ENCODE measurements at places on chromosomes 2 and 18.

DNA sequence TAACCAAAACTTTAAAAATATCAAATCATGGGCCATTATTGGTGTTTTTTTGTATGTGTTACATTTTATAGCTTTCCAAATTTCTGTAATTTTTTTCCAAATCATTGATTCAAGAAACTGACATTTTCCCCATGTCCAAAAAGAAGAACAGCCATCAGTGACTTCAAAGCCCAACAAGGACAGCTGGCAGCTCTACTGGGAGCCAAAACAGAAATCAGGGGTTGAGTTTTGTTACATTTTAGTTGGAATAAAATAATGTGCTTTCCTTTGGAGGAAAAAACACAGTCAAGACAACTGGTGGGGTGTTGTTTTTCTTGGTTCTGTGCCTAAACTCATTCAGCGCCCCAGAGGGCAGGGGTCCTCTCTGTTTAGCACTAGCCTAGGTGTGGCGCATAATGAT is 23.8 kb downstream of the AKAIN1 start:
- DNase-seq, result no peak

DNA sequence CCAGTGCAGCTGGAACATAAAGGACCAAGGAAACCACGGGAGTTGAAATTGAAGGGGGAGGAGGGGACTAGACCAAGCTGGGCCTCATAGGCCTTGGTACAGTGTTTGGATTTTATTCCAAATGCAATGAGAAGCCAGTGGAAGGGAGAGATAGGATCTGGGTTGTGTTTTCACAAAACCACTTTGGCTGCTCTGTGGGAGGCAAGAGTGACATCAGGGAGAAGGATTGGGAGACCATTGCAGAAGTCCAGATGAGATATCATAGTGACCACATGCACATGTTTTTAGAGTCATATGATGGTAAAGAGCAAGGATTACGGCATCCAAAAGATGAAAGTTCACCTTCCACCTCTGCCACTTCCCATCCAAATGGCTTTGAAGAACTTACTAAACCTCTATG is 210.2 kb downstream of the PAX3 start:
- no peak for DNase-seq

DNA sequence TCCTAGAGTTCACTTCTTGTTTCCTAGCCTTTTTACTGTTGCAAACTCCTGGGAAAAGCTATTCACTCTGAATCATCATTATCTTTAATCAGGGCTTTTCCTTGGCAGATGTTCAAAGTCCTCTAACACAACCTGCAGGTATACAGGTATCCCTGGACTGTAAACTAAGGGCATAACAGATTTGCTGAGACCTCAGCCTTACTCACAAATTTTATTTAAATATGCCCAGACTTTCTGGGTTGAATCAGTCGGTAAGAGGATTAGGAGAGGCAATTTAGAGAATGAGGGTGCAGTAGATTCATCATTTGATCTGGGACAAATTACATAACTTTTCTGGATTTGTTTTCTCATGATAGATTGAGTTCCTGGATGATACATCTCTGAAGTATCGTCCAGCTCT is 217.8 kb upstream of the STON1 start:
- DNase-seq, result no peak

GRCh38 chr2:119113489-119113770 is 45.1 kb downstream of the C1QL2 start:
- no peak for DNase-seq

DNA sequence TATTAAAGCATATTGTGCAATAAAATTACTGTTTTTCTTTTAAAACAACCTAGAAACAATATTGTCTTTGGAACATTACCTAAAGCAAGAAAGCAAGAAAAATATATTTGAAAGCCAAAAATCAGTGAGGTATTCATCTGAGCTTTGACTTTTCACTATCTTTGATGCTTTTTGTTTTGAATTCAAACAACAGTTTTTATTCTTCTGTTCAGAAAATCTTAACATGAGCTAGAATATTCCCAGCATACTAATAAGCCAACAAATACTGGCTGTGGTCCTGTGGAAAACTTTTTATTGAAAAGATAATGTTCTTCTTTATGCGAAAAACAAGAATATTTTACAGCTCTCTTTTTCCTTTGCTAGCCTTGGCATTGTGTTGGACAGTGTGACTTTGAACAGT is 19.8 kb downstream of the FAM171B start:
- DNase-seq, result no peak

DNA sequence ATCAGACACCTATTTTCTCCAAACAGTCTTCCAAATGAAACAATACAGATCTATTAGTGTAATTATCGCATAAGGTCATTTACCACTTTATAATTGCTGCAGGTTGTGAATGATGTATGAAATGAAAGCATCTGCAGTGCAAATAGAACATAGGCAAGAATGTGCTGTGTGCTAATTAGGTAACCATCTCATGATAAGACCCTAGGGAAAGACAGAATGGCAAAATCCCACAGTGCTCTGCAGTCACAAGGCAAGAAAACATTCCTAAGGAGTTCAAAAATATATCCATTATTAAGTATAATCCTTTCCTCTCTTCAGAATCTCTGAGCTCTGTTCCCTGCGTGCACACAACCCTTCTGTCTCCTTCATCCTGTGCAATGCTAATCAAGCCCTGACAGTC is 488.1 kb downstream of the NR4A2 start:
- DNase-seq, result no peak

DNA sequence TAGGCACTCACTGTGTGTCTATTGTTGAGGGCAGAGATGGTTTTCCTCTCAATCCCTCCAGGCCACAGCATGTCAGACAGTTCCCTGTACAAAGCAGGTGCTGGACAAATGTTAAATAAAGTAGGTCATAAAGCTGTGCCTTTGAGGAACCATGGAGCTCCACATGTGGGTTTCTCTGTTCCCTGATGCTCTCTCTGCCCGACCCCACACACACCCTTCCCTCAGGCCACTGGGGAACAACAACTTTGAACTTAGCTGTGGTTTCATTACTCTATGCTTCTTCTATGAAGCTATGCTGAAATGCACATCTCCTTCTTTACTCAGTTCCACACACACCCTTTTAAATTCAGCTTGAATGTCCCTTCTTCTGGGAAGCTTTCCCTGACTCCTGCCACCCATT is 415.3 kb downstream of the HRH4 start:
- no peak for DNase-seq

DNA sequence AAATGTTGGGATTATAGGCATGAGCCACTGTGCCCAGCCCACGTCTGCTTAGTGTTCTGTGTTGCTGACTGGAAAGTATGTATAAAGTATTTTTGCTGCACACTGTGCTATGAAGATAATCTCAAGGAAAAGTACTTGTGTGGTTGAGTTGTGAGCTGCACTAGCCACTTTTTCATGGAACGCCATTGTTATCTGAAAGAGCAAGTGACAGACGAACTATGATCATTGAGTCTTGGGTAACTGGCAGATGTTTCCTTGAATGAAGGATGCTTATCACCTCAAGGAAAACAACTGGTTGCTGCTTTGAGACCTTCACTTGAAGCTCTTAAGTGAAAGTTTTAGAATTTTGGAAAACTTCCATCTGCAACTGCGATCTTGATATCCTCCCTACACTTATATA is 82.2 kb upstream of the KCTD1 start:
- no peak for DNase-seq

DNA sequence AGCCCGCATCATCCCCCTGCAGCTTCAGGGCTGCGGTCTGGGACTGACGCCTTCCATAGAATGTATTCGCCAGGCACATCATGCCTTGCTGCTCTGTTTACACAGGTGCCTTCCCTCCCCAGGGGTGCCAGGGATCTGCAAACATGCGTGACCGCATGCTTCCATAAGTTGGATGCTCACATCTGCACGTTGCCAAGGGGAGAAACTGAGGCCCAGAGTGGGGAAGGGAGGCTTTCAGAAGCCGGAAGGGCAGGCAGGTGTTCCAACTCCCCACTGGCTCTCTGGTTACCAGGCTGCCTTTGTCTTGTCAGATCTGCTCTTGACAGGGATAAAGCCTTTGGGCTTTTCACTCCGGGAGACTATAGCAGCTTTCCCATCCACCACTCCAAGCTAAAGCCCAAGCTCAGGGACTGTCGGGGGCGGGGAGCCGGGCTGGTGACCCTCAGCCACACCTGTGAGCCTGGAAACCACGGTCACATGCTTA is 125.8 kb upstream of the TNP1 start:
- DNase-seq, result no peak
